Activated naive CD4-positive, alpha-beta T cell treated with anti-CD3 and anti-CD28 coated beads, Interleukin-2, amount 50 U/mL, for 72 hours (primary cell): ENCODE measurements at places on chromosomes 2 and 18. TPM values are rescaled to one million over a fixed set of nuclear protein-coding genes. Genes with fewer than 3 reads are reported as not detected.

Gene CENPA
- 38.1 TPM for total RNA-seq

Gene TLX2
- 0.25 TPM for total RNA-seq

Gene UGT1A3
- total RNA-seq = not detected

Gene SLC39A6
- total RNA-seq = 22.7 TPM

Gene DNAJC5G
- not detected for total RNA-seq

Gene FOXI3
- total RNA-seq = not detected

- no peak for DNase-seq
Observed at GRCh38 chr2:233240897-233241296, 10.6 kb upstream of the ATG16L1 start.

DNA sequence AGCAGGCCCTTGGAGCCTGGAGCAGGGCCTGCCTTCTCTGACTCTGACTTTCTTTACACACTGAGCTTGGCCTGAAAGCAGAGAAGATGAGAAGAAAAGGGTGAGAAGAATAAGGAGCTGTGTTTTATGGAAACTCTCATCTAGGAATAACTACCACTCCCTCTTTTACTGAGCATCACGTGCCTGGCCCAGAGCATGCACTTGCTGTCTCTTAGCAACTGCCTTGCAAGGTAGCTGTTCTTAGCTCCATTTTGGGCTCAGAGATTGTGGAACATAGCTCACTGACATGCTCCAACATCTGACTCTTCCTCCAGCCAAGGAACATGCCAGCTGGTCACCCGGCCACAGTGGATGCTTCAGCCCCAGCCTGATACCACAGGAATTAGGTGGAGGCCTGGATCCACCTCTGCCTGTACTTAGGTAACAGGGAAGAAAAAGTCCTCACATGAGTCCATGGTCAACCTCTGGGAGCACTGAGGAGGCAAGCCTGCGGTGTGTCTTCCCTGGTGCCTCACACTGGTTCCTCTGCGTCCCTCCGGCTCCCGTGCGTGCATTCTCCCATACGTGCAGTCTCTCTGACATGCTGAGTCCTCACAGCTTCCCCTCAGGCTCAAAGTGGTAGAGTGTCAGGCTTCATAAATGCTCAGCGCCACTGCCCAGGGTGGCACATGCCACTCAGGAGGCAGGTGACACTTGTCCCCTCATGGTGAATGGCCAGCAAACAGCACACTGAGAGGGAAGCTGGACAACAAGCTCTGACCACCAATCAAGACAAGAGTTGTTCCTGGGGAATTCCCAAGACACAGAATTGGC lies 35.7 kb downstream of the AMER3 start:
- DNase-seq = no peak

GRCh38 chr18:23805898-23806297 lies 116.6 kb downstream of the LAMA3 start:
- no peak for DNase-seq

GRCh38 chr2:80748592-80748991 lies 444.0 kb upstream of the LRRTM1 start:
- DNase-seq = no peak

- no peak for DNase-seq
Observed at GRCh38 chr2:162065767-162066166, 8.2 kb downstream of the DPP4 start.

DNA sequence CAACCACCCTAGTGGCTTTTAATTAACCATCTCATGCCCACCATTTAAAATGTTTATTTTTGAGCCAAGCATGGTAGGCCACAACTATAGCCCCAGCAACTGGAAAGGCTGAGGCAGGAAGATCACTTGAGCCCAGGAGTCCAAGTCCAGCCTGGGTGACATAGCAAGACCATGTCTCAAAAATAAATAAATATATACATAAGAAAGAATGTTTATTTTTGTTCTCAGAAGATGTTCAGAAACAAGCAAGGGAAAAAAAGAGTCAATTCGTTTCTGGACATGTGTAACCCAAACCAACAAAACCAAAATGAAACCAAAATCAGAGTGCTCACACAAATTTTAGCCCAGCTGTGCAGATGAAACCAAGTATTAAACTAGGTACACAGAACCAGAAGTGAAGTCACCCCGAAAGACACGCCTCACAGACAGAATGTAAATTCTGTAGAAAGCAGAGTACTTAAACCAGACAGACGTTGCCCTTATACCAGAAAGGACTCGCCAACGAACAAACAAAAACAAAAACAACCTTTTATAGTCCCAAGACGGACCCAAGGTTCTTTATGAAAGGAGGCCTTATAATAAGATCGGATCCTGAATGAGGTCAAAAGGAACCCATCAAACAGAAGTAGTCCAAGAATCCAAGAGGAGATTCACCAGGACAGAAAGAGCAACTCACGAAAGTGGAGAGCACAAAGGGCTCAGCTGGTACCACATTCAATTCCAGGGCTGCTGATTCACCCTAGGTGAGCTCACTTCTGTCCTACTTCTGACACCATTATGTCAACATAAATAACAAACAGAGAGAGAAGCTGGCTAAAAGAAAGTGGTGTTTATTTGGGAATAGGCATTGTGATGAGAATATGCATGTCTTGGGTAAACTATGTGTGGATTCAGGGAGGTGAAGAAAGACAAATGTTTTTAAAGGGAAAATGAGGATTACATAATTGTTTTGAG lies 31.8 kb upstream of the MTCL1 start:
- DNase-seq = no peak

DNA sequence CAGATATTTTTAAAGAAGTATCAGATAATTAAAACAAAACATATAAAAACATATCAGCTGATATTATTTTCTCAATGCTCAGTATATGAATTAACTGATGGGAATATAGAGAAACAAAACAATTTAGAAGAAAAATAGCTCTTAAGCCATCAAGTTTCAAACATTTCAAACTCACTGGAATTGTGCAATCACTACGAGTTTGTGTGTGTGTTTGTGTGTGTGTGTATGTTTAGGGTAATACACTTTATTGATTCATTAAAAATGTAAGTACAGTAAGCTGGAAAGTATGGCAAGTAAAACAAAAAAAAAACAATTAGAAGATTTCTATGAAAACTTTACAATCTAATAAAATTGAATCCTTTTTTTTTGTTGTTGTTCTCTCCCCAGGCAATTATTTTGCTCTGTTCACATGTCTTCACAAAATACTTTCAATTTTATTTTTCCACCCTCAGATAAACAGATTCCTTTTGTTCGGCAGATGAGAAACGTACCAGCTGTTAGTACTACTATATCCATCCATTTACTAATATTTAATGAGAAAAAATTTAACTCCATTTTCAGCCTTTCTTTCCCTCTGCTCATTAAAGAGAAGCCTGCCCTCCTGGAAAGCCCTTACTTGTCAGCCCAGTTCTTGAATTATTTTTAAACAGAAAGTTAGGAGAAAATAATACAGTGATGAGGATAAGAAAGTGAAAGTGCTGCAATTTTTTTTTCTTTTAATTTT lies 87.6 kb downstream of the SLC8A1 start:
- DNase-seq = no peak
